ENCODE measurements at places on chromosomes 2 and 18.

- DNase-seq: no peak
Measured at GRCh38 chr2:66794551-66794950, 359.6 kb downstream of the MEIS1 start.

DNA sequence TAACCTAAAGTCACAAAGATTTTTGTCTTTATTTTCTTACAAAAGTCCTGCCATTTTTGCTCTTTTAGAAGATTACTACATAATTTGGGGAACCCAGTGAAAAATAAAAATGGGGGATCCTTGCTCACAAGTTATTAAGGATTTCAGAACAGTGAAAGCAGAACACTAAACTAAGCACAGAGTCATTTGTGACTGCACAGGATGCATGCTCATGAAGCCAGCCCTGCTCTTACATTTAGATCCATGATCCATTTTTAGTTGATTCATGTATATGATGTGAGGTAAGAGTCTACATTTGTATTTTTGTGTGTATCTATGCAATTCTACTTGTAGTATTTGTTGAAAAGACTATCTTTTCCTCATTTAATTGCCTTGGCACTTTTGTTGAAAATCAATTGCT lies 21.8 kb downstream of the SP140L start:
- DNase-seq: no peak

DNA sequence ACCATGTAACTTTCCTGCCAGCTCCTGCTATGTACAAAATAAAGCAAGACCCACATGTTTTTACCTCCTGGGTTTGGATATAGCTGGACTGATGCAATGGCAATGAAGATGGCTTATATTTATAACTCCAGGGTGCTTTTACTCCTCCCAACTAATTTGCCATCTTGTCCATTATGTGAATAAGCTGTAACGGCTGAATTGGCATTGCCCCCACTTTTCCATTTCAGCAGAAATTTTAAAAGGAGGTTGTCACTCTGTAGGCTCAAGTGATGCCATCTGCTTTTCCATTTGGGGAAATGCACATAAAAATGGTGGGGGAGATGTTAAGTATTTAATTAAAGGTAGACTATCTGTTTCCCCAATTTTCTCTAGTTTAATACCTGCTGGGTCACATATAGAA lies 345.5 kb downstream of the ERBB4 start:
- DNase-seq: no peak

DNA sequence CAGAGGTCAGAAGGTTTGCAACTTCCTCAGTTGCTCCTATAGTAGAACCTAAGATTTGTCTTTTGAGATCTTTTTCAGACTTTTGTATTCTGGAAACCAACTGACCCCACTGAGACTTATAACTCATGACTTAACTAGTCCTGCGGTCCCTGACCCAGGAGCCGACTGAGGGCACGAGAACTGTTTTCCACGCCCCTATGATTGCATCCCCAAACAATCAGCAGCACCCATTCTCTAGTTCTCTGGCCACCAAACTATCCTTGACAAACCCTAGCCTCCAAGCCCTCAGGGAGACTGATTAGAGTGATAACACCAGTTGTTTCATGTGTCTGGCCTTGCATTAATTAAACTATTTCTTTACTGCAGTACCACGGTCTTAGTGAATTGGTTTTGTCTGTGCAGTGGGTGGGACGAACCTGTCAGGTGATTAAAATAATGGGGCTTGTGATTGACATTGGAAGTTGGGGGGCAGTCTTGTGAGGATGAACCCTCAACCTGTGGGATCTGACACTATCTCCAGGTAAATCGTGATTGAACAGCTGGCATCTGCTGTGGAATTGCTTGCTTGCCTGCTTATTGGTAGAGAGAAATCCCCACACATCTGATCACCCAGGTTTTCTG lies 95.7 kb downstream of the B3GNT2 start:
- DNase-seq: no peak

- no peak for DNase-seq
Measured at GRCh38 chr2:170885130-170885791, 43.8 kb upstream of the GORASP2 start.

GRCh38 chr18:56869189-56869777 lies 218.1 kb downstream of the WDR7 start:
- DNase-seq: no peak

DNA sequence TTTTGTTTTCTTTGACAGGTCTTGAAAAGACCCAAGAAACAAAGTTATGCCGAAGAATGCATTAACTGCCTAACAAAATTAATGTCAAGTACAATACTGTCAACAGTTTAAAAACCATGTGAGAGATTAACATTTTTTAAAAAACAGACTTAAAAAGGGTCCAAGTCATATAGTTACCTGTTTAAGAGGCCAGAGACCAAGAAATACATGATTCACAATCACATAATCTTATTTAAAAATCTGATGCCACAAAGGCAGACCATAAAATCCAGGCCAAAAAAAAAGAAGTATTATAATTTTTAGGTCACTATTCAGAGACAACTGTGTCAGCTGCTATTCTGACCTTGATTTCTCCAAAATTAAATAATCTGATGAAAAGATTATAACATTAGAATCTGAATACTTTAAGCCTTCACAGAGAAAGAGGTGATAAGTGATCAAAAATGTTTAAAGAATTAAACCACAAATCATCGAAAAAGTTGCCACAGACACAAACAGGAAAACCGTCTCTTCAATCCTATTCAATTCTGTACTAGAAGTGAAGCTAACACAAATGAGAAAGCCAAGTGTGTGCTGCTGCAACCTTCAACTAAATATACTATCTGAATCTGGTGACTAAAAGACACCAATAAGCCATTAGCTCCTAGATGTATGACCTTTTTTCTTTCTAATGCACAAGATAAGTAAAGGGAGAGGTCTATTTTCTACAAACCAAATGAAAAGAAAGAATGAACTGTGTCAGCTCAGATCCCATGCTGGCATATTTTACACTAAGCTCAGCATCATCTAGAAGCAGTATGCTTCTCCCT lies 286.0 kb downstream of the ZEB2 start:
- no peak for DNase-seq

DNA sequence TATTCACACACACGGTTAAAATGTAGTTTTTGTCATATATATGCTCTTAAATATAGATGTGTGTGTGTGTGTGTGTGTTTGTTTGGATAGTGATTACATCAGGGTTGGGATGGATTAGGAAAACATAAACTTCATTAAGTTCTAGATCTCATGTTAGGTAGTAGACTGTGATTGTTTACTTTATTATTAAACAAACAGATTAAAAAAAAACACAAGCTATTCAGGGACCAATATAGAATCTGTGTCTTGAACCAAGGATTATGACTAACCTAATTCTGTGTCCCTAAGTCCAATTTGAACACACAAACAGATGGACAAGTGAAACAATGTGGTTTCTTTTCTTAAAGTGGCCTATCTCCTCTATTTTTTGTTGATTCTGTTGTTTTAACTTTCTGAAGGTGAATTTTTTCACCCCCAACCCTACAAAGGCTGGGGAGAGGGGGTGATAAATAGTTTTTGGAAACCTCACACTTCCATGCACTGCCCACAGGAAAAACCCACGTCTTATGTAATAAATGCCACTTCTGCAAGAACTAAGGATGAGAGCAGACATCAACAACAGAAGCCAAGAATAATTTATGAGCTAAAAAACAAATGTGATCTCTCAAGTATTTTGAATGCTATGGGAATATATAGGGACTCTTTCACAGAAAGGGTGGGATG lies 40.7 kb downstream of the IL1R2 start:
- no peak for DNase-seq

- DNase-seq: no peak
Measured at GRCh38 chr18:23101861-23102432, 33.3 kb upstream of the CABLES1 start.

DNA sequence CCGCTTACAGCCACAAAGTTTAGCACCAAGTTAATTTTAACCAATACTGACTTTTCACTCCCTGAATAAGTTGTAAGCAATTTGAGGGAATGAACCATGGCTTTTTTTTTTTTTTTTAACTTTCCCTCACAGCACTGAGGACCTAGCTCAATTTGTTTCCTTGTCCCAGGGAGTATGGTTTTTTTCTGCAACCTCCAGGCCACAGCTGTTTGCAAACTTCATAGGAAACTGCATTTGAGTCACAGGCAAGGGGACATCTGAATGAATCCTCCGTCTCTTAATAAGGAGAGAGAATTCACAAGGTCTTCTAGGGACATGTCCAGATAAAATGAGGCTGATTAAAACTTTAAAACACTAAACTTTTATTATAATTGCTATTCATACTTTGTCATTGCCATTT lies 181.5 kb downstream of the GFPT1 start:
- DNase-seq: no peak

- peak; percentile 86 for DNase-seq
Measured at GRCh38 chr2:71276311-71277146, 49.6 kb upstream of the PAIP2B start.

GRCh38 chr2:238954841-238955591 lies 107.1 kb downstream of the TWIST2 start:
- DNase-seq: no peak
